ENCODE measurements at places on chromosomes 11 and 22.

DNA sequence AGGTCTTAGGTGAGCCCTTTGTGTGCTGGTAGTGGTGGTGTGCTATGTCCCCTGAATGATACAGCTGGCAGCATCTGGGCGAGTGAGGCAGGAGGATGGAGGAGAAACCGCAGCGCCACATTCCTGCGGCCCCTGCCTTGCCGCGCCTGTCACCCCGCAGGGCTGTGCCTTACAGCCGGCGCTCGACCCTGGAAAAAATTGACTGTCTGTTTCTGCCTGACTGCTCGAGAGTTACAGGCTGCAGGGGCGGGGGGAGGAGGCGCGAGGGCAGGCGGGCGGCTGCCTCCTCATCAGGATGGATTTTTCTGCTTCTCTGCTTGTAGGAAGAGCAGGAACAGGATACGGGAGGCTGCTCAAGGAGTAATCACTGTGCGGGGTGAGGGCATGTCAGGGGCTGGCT, 443.4 kb downstream of the MIAT start:
- DNase-seq, result no peak

- DNase-seq, result no peak
Observed at GRCh38 chr11:102457865-102458264, 5.3 kb upstream of the TMEM123 start.

DNA sequence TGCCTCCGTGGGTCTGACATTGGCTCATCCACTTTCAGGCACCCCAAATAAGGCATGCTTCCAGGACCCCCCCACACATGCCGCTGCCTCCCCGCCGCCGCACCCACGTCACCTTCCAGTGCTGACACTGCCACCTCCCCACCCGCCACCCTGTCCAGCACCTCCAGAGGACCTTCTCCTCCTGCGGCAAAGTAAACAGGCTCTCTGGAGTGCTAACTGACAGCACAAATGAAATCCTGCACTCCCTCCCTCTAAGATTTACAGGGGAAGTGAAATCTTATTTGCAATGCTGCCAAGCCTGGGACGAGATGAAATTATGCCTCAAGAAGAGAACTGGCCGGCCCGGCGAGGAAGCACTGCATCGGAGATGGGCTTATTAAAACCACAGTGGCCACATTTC, 35.3 kb downstream of the MACROD1 start:
- no peak for DNase-seq

GRCh38 chr22:23012081-23012622, 58.2 kb upstream of the GNAZ start:
- DNase-seq, result no peak

GRCh38 chr11:15933886-15934625, 422.3 kb downstream of the SOX6 start:
- DNase-seq, result no peak

DNA sequence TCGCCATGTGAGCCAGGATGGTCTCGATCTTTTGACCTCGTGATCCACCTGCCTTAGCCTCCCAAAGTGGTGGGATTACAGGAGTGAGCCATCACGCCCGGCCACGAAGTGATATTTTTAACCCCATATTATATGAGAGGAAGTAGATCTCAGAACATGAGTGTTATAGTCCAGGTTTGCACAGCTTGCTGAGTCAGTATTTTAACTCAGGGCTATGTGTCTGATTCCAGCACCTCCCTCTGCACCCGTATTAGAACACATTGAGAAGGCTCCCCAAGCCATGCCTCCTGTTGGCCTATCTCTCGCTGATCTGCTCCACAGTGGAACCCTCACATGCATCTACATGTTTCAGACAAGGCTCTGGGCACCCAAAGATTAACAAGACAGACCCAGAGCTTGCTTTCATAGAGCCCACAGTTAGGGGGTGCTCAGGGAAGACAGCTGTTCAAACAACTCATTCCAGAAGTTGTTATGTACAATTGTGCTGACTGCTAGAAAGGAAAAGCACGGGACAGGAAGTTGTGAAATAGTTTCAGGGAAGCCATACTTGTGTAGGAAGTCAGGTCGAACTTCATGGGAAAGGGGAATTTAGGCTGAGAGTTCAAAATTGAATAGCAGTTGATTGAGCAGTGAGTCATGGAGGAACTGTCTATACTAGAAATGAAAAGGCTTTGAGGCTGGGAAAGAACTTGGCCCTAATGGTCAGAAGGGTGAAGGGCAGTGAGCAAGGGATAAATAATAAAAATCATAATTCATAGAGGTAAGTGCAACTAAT, 49.3 kb upstream of the CLPB start:
- no peak for DNase-seq

- DNase-seq, result no peak
Observed at GRCh38 chr22:28920757-28921584, 37.6 kb downstream of the ZNRF3 start.

DNA sequence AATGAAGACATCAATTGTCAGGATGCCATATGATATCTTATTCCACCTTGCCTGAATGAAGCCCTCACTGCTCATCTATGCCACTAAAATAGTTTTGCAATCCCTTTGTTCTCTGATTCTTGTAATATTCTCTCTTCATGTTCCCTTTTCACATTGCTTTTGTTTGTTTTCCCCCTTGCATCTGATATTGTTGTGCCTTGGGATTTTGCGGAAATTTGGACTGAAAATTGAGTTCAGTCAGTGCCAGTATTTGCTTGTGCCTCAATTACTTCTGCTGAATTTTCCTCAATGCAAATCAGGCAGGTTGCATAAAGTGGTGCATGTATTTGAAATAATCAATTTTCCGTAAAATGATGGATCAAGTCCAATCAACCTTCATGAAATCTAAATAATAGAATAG, 98.3 kb downstream of the PAX6 start:
- no peak for DNase-seq

DNA sequence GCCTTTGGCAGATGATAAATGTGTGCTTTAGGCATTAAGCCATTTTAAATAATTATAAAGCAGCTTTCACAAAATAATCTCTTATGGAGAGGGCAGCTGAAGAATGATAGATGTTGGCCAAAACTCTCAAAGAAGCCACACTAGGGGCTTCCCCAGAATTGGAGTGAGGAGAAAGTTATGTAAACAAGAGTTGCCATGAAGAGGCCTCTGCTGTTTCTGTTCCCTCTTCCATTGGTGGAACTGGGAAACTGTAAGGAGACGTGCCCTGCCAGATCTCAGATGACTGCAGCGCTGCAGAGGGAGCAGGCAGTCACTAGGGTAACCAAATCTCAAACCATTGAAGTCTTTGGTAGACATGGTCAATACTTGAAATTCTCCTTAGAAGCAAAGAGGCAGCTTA, 19.4 kb upstream of the APLP2 start:
- DNase-seq, result no peak

- peak; percentile 31 for DNase-seq
Observed at GRCh38 chr22:29031227-29032011, 30.2 kb downstream of the C22orf31 start.

- no peak for DNase-seq
Observed at GRCh38 chr11:111168871-111169270, 76.7 kb upstream of the POU2AF2 start.

DNA sequence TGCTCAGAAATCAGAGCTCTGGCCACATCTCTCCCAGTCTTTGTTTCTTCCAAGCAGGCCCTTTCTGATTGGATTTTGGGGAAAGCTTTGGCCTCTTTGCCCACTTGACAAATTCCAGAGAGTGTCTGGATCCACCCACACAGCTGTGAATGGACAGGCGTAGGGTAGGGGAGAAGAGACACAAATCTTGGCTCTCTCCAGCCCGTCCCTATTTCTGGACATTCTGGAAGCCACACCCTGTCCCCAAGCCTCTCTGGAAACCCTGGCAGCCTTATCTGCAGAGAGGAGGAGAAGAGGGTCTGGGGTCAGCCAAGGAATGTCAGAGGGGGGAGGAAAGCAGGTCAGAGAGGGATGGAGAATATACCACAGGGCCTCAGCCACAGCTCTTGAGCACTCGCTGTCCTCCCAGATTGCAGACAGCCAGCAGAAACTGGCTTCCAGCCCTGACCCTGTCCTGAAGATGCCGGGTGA, 59.5 kb upstream of the WNT11 start:
- no peak for DNase-seq

DNA sequence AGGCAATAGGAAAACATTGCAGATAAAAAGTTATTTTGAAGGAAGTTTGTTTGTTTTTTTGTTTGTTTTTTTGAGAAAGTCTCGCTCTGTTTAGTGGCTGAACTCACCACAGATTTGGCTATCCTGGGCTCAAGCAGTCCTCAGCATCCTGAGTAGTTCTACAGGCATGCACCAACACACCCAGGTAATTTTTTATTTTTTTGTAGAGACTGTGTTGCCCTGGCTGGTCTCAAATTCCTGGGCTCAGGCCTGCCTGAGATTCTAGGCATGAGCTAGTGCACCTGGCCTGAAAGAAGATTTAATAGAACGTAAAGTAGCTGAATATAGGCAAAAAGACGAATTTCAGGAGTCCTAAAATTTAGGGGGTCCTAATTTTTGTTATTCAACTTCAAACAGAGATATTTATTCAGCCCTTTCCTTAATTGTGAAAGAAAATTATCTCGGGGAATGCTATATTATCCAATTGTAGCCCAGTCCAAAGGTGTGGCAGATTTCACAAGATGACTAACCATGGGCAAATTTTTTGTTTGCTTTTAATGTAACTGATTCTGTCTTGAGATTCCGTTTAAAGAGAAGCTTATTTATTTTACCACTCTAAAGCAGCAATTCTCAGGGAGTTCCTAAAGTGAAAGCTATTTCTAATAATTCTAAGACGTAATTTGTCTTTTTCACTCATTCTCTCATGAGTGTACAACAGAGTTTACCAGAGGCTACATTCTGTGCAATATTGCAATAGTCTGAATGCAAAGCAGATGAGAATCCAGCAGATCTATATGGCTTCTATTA, 940 bp downstream of the IL18 start:
- no peak for DNase-seq

DNA sequence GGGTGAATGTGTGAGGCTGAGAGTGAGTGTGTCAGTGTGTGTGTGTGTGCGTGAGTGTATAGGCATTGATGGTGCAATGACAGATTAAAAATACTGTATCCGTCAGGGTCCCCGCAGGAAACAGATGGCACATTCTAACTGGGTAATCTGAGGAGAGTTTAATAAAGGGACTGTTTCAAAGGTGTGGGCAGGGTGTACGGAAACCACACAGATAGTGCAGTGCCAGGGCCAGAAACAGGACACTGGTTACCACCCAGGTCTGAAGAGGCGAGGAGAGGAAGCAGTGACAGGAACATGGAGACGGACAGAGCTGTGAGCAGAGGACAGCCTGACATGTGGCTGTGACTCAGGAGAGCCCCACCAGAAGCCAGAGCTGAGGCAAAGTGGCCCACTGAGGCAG, 16.5 kb downstream of the P2RX3 start:
- no peak for DNase-seq

DNA sequence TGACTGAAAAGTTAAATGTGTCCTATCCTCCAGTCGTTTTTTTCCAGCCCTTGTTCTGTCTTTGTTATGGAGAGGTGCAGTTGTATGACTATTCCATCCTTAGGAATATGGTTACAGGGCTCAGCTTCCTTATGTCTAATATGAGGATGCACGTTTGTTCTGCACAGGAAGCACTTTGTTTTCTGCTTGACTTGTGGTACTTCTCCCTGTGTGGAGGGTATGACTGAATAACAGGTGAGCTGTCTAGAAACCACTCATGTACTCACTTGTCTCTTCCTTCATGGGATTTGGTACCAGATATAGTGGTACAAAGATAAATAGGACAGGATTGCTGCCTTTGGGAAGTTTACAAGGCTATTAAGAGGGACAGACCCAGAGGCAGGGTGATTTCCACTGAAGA, 17.4 kb downstream of the CABIN1 start:
- no peak for DNase-seq

DNA sequence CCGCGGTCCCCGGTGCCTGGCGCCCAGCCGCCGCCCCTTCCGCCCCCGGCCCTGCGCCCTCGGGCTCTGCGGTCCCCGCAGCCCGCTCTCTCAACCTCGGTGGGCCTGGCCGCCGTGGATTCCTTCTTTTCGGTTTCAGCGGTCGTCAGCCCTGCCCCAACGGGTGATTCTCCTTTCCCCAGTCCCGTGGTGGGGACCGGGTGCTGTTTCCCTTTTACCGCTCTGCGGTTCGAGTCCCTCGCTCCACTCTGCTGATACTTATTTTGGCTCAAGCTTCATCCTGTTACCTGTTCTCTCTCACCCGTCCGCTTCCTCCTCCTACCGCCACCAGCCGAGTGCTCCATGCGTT, 494 bp downstream of the ZDHHC5 start:
- no peak for DNase-seq

GRCh38 chr11:109390752-109391151, 31.2 kb upstream of the C11orf87 start:
- no peak for DNase-seq

DNA sequence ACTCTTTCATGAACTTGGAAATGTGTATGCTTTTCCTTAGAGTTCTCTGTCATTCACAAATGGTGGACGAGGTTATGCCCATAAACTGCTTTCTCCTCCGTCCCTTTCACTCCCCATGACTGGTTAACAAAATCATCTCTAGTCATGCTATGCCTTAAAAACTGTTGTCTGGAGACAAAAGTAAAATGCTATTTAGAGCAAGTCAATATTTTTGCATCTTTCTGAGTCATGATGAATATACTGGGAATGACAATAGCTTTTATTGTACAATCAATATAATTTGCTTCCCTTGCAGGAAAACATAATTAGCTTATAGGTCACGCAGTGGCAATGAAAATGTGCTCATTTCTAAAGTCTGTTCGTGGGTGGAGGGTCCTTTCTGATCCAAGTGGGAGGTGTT, 216.7 kb upstream of the SORL1-AS1 start:
- DNase-seq, result no peak

DNA sequence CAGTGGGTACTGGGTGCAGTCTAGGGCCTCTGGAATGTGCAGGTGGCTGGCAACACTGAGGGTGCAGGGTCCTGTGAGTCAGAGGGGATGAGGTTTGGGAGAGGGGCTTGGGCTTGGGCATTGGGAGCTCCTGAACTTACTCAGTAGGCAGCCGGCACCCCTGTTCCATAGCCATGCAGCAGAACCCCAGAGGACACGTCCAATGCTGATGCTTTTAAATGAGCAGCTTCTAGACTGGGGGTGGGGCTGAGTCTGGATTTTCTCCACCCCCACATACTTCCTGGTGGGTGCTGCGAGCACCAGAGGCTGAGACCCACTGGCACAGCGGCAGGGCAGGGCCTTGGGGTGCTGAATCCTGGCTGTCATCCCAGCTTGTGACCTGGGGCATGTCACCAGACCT, 71.4 kb downstream of the ARHGAP8 start:
- DNase-seq, result no peak

- no peak for DNase-seq
Observed at GRCh38 chr11:125373426-125374391, 122.4 kb downstream of the FEZ1 start.

GRCh38 chr11:14073849-14074476, 111.4 kb downstream of the SPON1 start:
- DNase-seq, result no peak

GRCh38 chr11:22472306-22472705, 134.1 kb downstream of the SLC17A6 start:
- DNase-seq, result no peak

- no peak for DNase-seq
Observed at GRCh38 chr11:8360086-8360828, 96.6 kb upstream of the LMO1 start.

- DNase-seq, result no peak
Observed at GRCh38 chr11:112273066-112273465, 12.4 kb upstream of the PLET1 start.
